Activated CD4-positive, alpha-beta T cell treated with anti-CD3 and anti-CD28 coated beads, Interleukin-2, Interleukin-6, amounts not matched to agents 100 ng/mL and 50 ng/mL, durations not matched to agents 16 hours and 8 hours (primary cell): ENCODE measurements at places on chromosomes 13 and 19.
A peak's percentile ranks its signal among the peaks of the same experiment; 100 is the strongest.

- no peak for DNase-seq
Measured at GRCh38 chr19:17510220-17510993, 1.0 kb upstream of the PGLS start.

GRCh38 chr13:48500652-48501197, 32.2 kb downstream of the RCBTB2 start:
- DNase-seq = peak; percentile 62

- DNase-seq = no peak
Measured at GRCh38 chr13:25738342-25739196, 313.2 kb downstream of the SHISA2 start.

DNA sequence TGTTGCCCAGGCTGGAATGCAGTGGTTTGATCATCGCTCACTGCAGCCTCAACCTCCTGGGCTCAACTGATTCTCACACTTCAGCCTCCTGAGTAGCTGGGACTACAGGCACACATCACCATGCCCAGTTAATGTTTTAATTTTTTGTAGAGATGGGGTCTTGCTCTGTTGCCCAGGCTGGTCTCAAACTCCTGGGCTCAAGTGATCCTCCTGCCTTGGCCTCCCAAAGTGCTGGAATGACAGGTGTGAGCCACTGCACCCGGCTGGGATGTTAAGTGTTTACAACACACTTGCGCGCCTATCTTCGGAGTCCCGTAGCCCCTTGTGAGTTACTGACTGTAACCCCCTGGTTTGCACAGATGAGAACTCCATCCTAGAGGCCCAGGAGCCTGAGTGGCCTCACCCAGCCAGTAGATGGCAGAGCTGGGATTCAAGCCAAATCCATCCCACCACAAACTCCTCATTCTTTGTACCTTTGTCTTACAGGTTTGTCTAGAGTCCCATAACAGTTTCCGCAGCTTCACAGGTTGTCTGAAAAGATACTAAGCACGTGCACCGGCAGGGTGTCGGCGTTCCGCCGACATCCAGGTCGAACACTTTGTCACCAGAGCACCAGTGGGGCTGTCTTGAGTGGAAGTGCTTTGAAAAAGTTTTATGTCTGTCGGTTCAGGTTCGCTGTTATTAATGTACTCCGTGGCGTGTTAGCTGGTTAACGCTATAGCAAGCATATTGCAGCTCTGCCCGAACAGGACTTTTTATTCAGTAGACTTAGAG, 14.7 kb downstream of the MAG start:
- DNase-seq = no peak

DNA sequence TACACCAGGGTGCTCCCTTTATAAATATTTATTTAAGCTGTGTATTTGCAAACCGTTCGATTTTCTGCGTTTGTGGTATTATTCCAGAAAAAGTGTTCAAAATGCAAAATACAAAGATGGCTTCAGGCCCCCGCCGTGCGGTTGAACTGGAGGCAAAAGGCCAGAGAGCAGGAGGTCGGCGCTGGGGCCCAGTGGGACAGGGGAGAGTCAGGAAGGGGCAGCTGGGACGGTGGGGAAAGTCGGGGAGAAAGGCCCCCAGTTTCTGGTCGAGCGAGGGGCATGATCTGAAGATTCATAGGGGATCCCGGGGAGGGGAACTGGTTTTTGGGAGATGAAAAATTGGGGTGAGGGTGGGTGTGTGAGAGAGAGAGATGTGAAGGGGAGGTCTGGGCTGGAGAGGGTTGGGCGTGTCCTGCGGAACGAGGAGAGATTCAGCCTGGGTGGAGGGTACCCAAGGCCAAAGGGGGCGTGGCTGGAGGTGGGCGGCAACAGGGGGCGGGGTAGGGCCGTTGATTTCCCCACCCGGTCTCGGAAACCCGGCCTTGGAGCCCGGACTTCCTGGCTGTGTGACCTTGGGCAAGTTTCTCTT, 678 bp downstream of the ISOC2 start:
- peak; percentile 70 for DNase-seq

- no peak for DNase-seq
Measured at GRCh38 chr19:18045307-18046050, 37.5 kb downstream of the ARRDC2 start.

DNA sequence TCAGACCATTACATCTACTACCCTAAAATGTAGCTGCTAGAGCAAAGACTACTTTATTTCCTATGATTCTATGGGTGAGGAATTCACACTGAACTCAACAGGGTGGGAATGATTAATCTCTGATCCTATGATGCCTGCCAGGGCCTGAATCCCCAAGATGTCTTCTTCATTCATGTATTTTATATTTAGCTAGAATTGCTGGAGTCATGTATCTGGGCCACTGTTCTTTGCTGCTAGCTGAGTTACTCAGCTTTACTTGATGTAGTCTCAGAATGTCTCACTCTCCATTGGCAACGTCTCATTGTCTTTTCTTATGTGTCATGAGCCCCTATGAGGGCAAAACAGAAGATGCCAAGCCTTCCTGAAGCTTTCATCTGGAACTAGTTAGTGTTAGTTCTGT, 21.1 kb downstream of the ZNF582 start:
- no peak for DNase-seq

- peak; percentile 56 for DNase-seq
Measured at GRCh38 chr13:108322206-108322824, 52.8 kb downstream of the TNFSF13B start.

DNA sequence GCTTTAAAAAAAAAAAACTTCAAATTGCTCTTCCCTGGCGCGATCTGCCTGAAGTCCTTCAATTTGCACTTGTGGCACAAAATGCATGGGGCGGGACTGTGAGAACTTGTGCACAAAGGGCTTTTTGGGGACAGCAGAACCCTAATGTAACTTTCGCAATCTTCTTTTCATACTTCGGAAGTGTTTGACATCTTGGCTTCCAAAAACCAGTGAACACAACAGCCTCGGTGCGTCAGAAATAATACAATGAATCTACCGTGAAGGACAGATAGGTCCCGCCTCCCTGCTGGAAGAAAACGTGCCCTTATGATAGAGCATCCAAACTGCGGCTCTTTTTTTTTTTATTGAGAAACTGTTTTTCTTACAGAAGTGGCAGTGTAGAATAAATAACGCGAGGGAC, 36.6 kb downstream of the KLF2 start:
- DNase-seq = no peak

DNA sequence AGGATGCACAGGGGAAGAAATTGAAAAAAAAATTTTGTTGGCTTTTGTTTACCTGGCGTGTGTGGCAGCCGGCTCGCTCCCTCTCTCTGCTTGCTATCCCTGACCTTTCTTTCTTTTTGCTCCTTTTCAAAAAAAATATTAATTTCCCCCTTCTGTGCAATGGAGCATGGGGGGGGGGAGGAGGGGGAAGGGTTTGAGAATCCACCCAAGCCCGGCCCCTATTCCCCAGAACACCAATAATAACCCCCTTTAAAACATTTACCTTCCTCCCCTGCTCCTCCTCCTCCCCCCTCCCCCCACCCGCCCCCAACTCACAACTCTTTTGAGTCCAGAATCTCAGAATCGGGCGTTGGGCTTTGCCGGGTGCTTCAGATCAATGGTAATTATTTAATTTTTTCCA, 28.4 kb downstream of the NFIX start:
- DNase-seq = no peak

DNA sequence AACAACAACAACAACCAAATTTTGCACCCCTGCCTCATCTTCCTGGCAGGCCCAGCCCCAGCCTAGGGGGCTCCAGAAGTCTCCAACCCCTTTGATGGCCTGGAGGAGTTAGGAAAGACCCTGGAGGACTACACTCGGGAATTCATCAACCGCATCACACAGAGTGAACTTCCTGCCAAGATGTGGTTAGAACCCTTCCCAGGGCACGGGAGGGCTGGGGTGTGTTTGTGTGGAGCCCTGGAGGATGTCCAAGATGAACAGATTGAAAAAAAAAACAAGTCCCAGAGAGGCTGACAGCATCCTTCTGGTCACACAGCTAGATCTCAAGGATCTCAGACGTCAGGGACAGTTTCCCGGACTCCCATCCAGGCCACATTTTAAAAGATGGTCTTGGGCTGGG, 13.3 kb downstream of the APOC1 start:
- DNase-seq = no peak

DNA sequence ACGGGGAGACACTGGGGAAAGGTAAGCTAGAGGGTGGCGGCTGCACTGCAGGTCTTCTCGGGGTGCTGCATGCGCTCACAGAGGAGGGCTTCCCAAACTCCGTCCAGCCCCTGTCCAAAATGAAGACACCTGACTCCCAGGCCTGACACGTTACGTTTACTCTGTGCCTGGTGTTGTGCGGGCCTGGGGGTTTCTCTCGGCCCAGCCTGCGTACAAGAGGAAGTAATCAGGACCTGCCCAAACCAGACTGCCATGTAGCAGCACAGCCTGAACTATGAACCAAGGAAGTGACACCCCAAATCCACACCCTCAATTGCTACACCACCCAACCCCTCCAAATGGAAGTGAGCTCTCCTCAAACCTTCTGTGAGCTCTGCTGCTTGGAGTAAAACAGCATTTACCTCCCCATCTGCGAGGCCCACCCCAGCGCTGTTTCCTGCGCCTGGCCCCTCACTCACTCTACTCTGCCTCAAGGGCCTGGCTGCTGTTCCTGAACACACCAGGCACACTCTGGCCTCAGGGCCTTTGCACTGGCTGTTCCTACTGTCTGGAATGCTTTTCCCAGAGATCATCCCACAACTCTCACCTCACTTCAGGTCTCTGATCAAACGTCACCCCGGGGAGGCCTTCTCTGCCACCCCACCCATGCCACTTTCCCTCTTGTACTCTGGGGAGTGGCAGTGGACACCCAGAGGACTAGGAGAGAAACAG, 3.0 kb downstream of the HSPBP1 start:
- no peak for DNase-seq

GRCh38 chr19:13135068-13136062, 14.8 kb downstream of the STX10 start:
- DNase-seq = no peak

DNA sequence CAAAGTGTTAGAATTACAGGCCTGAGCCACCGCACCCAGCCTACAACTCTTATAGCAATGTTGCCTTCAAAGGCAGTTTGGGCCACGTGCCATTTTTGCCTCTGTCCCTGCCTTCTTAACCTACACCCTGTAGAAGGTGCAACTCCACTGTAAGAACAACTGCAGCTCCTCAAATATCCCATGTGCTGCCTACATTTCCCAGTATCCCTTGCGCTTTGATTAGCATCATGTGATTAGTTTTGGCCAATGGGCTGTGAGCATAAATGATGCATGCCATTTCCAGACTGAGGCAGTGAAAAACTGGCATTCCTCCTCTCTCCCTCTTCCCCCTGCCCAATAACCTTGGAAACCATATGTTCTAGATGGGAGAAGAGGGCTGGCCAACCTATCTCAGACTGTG, 75.2 kb upstream of the MRI1 start:
- DNase-seq = peak; percentile 40

GRCh38 chr13:39091586-39091985, 53.3 kb downstream of the NHLRC3 start:
- DNase-seq = no peak

DNA sequence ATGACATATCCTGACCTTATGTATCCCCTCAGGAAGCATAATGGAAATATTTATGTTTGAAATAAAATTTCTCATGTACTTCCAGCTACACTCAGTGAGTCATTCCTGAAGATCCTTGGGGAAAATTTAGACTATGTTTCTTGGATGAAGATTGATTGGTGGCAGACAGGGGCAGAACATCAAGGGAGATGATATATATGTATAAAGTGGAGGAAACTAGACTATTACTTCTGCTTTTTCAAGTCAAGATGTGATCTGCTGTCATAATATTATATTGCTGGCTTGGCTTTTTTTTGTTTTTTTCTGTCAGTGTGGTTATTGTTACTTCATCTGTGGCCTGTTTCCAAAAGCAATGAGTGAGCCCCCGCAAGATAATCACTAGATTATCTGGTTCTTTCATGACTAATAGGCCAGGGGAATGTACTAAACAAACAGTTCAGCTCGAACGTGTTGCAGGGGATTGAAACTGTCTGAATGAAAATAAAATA, 87.2 kb upstream of the TNFSF11 start:
- DNase-seq = peak; percentile 13

DNA sequence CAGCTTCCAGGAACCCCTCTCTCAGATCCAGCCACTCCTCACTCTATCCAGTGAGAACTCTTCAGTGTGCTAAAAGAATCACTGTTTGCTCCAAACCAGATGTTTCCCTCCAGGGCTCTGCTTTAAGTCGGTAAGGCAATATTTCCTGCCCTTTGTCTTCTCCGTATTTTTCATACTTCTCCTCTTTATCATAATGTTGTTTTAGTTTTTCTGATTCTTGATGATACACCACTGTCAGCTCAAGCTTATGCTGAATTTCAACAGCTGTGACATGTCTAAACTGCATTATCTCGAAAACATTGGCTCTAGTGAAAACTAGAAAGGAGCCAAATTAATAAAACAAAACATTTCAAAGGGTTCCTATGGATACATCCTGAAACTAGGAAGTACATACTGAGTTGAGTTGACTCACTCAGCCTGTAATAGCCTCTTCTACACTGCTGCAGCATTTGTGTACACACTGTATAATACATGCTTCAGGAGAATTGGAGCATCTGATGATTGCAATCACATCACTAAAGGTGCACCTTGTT, 39.8 kb downstream of the GPR180 start:
- DNase-seq = no peak

DNA sequence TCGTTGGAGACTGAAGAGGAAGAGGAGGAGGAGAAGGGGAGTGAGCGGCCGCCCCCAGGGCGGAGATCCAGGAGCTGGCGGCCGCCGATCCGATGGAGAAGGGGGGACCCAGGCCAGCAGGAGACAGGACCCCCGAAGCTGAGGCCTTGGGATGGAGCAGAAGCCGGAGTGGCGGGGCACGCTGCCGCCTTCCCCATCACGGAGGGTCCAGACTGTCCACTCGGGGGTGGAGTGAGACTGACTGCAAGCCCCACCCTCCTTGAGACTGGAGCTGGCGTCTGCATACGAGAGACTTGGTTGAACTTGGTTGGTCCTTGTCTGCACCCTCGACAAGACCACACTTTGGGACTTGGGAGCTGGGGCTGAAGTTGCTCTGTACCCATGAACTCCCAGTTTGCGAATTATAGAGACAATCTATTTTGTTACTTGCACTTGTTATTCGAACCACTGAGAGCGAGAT, 1.8 kb downstream of the GADD45B start:
- DNase-seq = peak; percentile 46

GRCh38 chr19:10766049-10766623, 48.3 kb downstream of the DNM2 start:
- no peak for DNase-seq

GRCh38 chr13:99027260-99027659, 49.4 kb upstream of the DOCK9 start:
- peak; percentile 73 for DNase-seq

DNA sequence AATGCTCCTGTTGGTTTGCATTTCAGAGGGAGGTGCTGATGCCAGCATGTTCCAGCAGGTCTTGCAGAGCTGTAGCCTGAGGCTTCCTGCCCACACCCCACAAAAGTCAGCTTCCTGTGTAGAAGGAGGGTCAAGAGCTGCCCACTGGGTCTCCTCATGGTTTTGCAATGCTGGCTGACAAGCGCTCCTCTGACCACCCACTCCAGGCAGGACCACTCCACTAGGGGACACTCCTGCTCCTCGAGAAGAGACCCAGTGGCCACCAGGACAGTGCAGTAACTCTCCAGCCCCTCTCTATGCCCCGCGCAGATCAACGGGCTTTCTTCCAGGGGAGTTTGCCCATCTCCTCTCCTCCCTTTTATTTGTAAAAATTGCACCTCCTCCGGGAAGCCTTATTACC, 72.9 kb upstream of the UQCRFS1 start:
- no peak for DNase-seq
